AG10803 (cell line): ENCODE measurements at places on chromosomes 12 and 14.

GRCh38 chr14:24982472-24983155 is 67.3 kb downstream of the STXBP6 start:
- DNase-seq, result peak; percentile 25

DNA sequence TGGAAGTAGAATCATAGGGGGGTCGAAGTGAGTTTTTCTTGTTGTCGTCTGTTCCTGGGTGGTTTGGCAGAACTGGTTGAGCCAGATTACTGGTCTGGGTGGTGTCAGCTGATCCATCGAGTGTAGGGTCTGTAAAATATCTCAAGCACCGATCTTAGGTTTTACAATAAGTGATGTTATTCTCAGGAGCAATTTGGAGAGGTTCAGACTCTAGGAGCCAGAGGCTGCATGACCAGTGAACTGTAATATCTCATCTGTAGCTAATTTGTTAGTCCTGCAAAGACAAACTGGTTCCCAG is 9.7 kb upstream of the SERPINA1 start:
- no peak for DNase-seq

DNA sequence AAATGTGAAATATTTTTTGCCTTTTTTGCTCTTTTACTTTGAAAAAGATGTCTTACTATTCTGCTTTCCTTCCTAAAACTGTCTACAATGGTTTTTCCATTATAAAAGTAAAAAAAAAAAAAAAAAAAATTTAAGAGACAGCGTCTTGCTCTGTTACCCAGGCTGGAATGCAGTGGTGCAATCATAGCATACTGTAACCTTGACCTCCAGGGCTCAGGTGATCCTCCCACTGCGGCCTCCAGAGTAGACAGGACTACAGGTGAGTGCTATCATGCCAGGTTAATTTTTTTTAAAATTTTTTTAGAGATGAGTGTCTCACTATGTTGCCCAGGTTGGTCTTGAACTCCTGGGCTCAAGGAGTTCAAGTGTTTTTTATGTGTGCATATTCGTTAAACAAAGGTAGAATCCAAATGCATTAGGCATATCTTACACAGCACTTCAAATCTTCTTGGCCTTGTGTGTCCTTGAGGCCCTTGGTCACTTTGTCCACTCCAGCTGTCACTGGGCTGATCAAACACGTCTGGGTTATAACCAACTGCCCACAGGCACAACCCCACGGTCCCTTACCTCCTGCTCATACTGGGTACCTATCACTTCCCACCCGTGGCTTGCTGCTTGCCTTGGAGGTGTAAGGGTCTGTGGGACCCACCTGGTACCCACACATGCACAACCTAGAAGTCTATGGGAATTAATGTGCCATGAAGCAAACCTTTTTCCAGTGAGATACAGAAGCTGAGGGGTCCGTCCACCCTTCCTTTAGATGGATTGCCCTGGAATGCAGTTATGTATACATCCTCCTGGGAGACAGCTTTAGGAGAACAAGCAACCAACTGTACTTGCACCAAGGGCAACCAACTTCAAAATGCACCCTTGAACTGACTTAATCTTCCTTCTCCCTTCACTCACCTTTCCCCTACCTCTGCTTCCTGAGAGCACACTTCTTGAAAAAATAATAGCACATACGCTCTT is 12.8 kb downstream of the RAD52 start:
- no peak for DNase-seq

DNA sequence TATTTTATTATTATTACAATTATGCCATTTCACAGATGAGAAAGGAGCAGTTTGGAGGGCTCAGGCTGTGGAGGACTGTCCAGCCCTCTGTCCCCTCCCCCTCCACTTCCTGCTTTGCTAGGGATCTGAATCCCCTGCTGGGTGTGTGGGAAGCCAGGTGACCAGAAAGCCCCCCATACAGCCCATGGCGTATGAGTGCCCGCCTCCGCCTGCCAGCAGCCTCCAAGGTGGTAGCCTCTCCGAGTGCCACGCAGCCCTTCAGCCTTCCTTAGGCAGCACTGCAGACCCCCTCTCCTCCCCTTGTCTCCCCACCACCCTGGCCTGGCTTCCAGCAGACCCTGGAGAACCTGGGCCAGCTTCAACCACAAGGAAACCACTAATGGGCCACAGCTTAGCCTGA is 12.6 kb downstream of the DTX1 start:
- no peak for DNase-seq

DNA sequence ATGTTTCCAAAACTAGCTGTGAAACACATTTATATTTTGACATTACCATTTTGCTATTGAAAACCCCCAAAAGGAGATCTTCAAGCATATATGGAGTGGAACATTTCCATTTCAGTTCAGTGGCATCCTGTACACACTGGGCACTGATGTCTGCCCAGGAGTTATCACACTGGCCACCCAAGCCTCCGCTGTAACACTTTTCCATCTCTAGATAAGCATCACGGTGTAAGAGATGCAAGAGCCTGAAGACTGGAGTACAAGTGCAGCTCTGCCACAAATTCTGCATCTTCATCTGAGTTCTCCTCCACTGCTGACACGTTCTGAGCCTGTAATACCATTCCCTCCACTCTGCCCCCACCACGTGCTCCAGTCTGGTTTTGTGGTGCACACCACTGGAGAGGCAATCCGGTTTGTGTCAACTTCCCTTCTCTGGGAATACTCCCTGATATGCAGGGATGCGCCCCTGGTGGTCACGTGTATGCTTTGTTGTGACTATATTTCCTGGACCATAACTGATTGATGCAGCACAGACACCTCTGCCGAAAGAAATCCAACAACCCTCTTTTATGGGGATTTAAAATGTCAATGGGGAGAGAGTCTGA is 12.7 kb downstream of the SPTLC2 start:
- no peak for DNase-seq

- DNase-seq, result peak; percentile 95
These were observed 19.4 kb upstream of the P2RX4 start for GRCh38 chr12:121190523-121191031.

- no peak for DNase-seq
These were observed 273.7 kb downstream of the SLC6A15 start for GRCh38 chr12:84638811-84639368.
